Activated naive CD8-positive, alpha-beta T cell treated with anti-CD3 and anti-CD28 coated beads for 36 hours (primary cell): ENCODE measurements at places on chromosomes 11 and 22. TPM values are rescaled to one million over a fixed set of nuclear protein-coding genes. Genes with fewer than 3 reads are reported as not detected.
A peak's percentile ranks its signal among the peaks of the same experiment; 100 is the strongest.

- H3K36me3 ChIP-seq, result no peaks in the 10 kb centered on the region
- H3K4me1 ChIP-seq, result peaks cover 3% of the 10 kb centered on the region
- peaks cover 16% of the 10 kb centered on the region for H3K27me3 ChIP-seq
- no peak for DNase-seq
These were observed 2.1 kb upstream of the VPREB1 start for GRCh38 chr22:22242488-22242887.

DNA sequence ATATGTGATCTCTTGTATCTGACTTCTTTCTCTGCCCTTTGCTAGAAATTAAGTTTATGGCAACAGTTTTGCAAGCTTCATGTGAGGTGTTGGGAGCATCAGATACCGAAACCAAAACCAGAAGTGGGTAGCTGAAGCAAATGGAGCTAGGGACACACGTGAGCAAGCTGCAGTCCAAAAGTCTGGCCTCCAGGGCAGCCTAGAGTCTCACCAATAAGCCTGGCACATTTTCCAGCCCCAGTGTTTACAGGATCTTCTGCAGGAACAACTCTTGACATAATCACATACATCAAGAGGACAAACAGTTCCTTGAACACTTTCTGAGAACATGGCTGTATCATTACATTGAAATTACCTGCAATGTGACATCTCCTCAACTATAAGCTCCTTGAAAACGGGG is 114.1 kb downstream of the LARGE1 start:
- DNase-seq, result no peak
- H3K36me3 ChIP-seq, result no peaks in the 10 kb centered on the region
- no peaks in the 10 kb centered on the region for H3K4me1 ChIP-seq
- peaks cover 11% of the 10 kb centered on the region for H3K27me3 ChIP-seq
- no peak overlapping the region for H3K4me3 ChIP-seq

DNA sequence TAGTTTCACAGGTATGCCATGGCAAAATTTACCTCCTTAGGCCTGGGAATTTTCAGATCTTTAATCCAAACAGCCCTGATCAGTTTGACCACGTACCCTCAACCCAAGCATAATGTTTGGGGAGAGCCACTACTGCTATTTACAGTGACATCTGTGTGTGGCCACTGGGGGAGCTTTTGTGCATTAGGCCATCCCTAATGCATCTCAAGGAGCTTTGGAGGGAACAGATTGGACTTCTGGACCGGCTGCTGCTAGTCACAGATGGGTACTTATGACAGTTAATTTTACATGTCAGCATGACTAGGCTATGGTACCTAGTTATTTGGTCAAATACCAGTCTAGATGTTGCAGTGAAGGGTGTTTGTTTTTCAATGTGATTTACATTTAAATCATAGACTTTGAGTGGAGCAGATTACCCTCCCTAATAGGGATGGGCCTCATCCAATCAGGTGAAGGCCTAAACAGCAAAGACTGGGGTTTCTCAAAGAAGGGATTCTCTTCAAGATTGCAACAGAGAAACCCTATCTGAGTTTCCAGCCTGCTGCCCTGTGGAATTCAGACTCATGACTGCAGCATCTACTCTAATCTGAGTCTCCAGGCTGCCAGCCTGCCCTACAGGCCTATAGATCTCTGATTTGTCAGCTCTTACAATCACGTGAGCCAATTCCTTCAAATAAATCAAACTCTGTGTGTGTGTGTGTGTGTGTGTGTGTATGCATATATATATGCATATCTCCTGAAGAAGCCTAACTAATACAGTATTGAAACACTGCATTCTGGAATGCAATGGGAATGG is 38.0 kb upstream of the GALNT18 start:
- no peaks in the 10 kb centered on the region for H3K36me3 ChIP-seq
- no peak overlapping the region for H3K27ac ChIP-seq
- DNase-seq, result no peak
- H3K4me1 ChIP-seq, result no peaks in the 10 kb centered on the region
- H3K4me3 ChIP-seq, result no peak overlapping the region

DNA sequence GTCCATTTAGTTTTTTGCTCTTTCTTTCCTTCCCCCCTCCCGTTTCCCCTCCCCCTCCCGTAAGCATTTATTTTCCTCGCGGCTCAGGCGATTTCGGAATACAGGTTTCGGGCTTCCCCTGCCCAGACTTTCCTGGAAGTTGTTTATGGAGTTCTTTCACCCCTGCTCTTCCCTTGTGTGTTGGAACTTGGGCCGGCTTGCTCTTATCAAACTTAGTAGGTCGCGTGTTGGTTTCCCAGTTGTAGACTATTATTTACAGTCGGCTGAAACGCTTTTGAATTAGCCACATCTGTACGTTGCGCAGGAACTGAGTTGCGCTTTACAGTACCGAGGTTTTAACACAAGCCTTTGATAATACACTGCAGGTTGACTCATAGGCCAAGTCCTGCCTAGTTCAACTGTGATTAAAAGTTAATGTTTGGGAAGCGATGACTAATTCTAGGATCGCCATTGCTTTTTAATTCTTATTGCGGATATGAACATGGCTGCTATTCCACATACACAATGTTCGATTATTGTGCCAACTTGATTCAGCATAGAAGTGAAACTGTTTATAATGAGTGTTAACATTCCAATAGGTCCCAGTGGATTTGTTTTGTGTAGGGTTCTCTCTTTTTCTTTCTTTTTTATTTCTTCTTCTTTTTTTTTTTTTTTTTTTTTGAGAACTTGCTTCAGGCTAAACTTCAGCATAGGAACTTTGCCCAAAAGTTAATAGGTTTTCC is 1.7 kb downstream of the YAP1 start:
- H3K27me3 ChIP-seq, result peaks cover 76% of the 10 kb centered on the region
- peak; percentile 14 for DNase-seq
- peaks cover 10% of the 10 kb centered on the region for H3K4me1 ChIP-seq
- no peak overlapping the region for H3K27ac ChIP-seq

GRCh38 chr11:33920838-33921613 is 29.1 kb upstream of the LMO2 start:
- peak; percentile 32 for DNase-seq
- peaks cover 53% of the 10 kb centered on the region for H3K27me3 ChIP-seq
- H3K4me3 ChIP-seq, result no peak overlapping the region

- DNase-seq, result no peak
- no peak overlapping the region for H3K27ac ChIP-seq
- H3K27me3 ChIP-seq, result no peaks in the 10 kb centered on the region
- peaks cover 6% of the 10 kb centered on the region for H3K36me3 ChIP-seq
- no peak overlapping the region for H3K4me3 ChIP-seq
These were observed 34.4 kb upstream of the DNAJB13 start for GRCh38 chr11:73916435-73916834.

GRCh38 chr11:90355200-90355599 is 132.4 kb upstream of the CHORDC1 start:
- no peak overlapping the region for H3K27ac ChIP-seq
- H3K27me3 ChIP-seq, result peaks cover 5% of the 10 kb centered on the region
- peaks cover 1% of the 10 kb centered on the region for H3K36me3 ChIP-seq

TRIM48 gene
- not detected for total RNA-seq

KRTAP5-2 gene
- not detected for total RNA-seq
